ENCODE measurements at places on chromosomes 2 and 18. TPM values are rescaled to one million over a fixed set of nuclear protein-coding genes. Genes with fewer than 3 reads are reported as not detected.

CFAP65 gene
- 0.33 TPM for total RNA-seq

SCN1A gene
- total RNA-seq = not detected

FBXO11 gene
- 71.7 TPM for total RNA-seq

PLB1 gene
- total RNA-seq = 8.8 TPM

ZNF396 gene
- 2.4 TPM for total RNA-seq

TANC1 gene
- 62.3 TPM for total RNA-seq

RUFY4 gene
- not detected for total RNA-seq

SERPINB10 gene
- not detected for total RNA-seq

TM4SF20 gene
- not detected for total RNA-seq

MYO1B gene
- 63.9 TPM for total RNA-seq

LRRTM1 gene
- 0.15 TPM for total RNA-seq

GRCh38 chr2:29518010-29518409 is 402.8 kb downstream of the CLIP4 start:
- DNase-seq = no peak

- peak; percentile 55 for DNase-seq
These were observed 685 bp downstream of the SMAD4 start for GRCh38 chr18:51030537-51031258.

- DNase-seq = no peak
These were observed 208.0 kb downstream of the C1D start for GRCh38 chr2:67854798-67855197.

DNA sequence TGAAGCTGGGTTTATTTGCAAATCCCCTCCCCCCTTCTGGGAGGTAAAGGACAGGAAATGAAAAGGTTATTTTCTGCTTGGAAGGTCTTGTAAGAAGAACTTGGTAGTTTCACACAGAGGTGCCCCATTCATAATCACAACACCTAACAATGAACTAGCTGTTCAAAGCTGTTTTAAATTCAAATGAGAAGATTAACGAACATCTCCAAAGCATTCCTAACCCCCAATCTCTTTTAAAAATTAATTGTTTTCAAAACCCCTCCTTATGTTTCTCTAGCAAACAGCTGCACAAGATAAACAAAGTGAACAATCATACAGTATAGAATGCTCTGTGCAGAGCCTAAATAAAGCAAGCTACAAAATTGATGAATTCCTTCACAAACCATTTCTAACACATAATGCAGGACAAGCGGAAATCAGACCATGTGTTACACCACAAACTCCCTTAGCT is 271.4 kb downstream of the SATB2 start:
- DNase-seq = no peak

- DNase-seq = no peak
These were observed 66.7 kb upstream of the BCL2L11 start for GRCh38 chr2:111053825-111054515.

GRCh38 chr2:216695401-216695821 is at the start of gene IGFBP5:
IGFBP5 (minus strand) TSS chr2:216695549; CDS start chr2:216694775, 774 bp downstream.
- DNase-seq = peak; percentile 78

GRCh38 chr2:224449212-224450147 is 47.6 kb upstream of the FAM124B start:
- DNase-seq = no peak

DNA sequence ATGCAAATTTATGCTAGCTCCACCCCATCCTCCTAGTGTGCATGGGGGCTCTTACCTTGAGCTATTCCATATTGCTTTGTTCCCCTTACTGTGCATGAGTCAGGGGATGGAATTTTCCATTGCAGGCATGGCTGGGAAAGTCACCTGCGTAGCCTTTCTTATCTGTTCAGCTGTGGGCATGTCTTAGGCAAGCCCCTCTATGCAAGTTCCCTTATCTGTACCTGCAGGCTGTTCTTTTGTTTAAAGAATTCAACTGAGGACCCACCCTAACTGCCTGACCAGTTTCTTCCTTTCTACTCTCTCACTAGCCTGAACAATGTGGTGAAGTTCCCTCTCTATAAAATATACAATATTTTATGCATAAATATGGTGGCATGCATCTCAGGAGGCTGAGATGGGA is 54.2 kb upstream of the CDCA7 start:
- DNase-seq = no peak

- no peak for DNase-seq
These were observed 84.2 kb downstream of the MYOM1 start for GRCh38 chr18:3135536-3135935.

DNA sequence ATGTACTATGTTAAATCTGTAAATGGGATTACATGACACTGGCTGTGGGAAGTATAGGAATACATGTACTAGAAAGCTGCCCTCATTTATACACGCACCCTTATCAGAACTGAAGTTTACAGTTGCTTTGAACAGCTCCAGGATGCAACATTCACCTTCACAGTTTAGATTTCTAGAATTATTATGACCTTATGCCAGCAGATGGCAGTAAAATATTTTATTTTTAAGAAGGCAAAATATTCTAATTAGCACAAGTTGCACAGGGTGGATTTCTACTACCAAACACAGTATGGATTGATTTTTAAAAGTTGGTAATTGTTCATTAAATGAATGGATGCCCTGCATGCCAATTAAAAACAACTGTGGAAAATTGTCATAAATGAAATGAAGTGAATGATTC is 670.4 kb downstream of the KCNJ3 start:
- DNase-seq = no peak

- DNase-seq = no peak
These were observed 131.2 kb upstream of the RMP24 start for GRCh38 chr18:35841283-35841682.

DNA sequence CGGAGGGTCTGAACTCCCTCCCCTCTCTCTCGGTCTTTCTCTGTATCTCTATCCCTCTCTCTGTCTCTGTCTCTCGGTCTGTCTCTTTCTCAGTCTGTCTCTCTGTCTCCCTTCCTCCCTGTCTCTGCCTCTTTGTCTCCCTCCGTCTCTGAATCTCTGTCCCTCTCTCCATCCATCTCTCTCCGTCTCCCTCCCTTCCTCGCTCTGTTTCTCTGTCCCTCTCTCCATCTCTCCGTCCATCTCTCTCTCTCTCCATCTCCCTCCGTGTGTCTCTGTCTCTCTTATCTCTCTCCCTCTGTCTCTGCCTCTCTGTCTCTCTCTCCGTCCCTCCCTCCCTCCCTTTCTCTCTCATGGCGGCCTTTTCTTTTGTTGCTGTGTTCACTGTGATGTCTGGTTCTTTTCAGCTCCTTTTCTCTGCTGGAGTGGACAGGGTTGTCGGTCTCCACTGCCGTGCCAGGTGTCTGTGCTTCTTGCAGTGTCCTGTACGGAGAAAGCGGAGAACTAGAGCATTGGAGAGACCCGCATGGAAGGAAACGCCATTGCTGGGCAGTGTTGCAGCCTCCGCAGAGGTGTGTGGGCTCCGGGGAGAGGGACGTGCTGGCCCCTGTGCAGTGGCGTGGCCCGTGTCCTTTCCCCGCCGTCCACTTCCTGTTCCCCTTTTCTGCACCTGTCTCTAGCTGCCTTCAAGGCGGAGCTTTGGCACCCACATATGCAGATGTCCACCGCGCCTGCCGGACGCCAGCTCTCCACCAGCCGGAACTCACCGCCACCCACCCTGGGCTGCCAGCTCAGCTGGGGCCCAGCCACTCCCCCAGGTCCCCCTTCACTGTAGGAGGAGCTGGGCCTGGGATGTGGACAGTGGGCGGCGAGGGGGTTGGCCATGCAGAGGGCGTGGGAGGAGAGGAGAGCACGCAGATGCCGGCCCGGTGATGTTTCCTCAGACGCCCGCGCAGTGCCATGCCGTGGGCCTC is 113.1 kb downstream of the NFATC1 start:
- DNase-seq = no peak

- DNase-seq = no peak
These were observed 449.4 kb upstream of the SLC14A2 start for GRCh38 chr18:45165871-45166270.

DNA sequence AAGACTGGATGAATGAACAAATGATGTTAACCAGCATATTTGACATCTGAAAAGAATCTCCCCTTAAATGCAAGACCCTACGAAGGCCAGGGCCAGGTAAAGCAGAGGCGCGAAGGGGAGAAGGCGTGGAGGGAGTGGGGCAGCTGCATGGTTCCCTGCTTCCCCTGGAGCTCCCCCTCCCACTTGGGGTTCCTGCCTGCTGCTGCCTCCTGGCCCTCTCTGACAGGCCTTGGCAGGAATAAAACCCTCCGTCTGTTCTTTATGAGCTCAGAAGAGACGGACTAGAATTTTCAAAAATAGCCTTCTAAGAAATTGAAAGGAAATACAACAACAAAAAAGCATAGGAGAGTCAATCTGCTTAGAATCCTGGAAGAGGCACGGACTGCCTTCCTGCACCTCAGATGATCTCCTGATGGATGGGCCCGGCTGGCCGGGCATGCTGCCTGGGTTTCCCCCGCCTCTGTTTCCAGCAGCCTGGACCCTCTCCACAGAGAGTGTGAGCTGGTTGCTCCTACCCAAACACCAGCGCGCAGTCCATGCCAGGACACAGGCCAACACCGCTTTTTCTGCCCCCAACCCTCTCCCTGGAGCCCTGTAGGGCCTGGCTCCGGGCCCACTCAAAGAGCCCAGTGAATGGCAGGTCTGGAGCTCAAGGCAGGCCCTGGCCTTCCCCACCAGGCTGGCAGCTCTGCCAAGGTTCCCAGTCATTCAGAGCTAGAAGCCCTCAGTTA is 23.9 kb downstream of the CFAP65 start:
- no peak for DNase-seq

- no peak for DNase-seq
These were observed 97.1 kb downstream of the ASAP2 start for GRCh38 chr2:9303528-9304225.

- DNase-seq = no peak
These were observed 318.8 kb upstream of the FIGN start for GRCh38 chr2:164054651-164055050.

DNA sequence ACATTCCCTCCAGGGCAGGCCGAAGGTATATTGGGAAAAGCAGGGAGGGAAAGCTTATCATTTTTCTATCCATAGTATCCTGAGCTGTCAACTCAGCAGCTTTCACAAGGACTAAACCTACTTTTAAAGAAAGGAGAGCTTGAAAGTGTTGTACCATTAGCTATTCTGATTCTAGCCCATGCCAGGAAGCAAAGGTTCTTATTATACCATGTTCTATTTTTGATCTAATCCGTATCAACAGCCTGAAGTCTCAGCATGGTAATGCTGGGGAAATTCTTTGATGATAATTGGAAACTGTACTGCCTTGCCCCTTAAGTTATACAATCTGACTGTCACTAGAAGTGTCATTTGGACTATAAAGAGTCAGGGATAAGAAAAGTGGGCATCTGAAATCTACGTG is 193.3 kb downstream of the IKZF2 start:
- no peak for DNase-seq

- peak; percentile 31 for DNase-seq
These were observed 229.4 kb downstream of the HAUS1 start for GRCh38 chr18:46333431-46334135.

GRCh38 chr18:6885992-6886796 is 156.7 kb downstream of the ARHGAP28 start:
- DNase-seq = no peak

- no peak for DNase-seq
These were observed 16.1 kb downstream of the ADD2 start for GRCh38 chr2:70751881-70752280.

DNA sequence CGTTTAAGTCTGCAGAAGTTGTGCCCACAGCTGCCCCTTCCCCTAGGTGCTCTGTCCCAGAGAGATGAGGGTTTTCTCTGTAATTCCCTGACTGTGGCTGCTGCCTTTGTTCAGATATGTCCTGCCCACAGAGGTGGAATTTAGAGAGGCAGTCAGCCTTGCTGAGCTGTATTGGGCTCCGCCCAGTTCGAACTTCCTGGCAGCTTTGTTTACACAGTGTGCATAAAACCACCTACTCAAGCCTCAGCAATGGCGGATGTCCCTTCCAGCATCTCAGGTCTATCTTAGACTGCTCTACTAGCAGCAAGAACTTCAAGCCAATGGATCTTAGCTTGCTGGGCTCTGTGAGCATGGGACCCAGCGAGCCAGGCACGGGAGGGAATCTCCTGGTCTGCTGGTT is 48.1 kb downstream of the LHCGR start:
- no peak for DNase-seq

DNA sequence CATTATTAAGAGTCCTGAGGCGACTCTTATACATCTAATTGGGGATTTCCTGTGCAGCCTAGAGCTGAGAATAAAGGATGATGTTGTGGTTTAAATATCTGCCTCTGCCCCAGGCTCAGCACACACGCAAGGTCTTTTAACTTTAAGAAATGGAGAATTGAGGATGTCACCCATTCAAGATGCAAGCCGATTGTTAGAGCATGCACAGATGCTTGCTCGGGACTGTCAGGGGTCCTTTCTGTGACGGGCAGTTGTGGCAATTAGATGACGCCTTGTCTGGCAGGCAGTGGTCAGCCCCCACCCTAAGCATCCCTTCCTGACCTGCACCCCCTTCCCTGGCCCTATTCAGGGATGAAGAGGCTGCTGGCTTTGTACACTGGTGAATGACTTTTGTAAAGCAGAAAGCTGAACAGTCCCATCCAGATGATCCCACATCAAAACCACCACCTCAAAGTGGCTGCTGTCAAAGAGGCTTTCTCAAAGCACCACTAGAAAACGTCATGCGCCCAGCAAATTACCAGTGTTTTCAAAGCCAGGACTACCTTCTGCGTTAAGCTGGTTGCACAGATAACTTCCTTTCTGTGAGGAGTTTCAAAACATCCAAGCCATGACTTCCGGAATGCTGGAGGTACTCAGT is 23.7 kb downstream of the FAM178B start:
- no peak for DNase-seq

- no peak for DNase-seq
These were observed 26.5 kb downstream of the MYO3B start for GRCh38 chr2:170204298-170204951.

DNA sequence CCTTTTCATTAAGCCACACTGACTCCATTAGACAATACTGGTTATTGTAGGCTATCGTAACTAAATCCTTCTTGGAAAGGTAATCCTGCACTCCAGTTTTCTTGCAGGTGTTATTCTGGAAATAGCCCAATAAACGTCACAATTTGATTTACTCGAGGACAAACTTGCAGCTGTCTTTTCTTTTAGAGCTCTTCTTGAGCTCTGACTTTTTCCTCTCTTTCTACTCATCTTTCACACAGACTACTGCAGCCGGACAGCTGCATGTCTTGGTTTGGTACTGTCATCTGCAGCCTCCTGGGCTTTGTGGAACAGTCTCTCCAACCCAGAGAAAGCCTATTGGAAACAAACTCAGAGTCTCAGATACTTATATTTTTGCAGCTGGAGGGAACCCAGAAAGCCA is 23.0 kb upstream of the MSGN1 start:
- DNase-seq = no peak

- no peak for DNase-seq
These were observed 376.2 kb upstream of the MEIS1 start for GRCh38 chr2:66058675-66059074.

All from breast epithelium (tissue), 4 donors.